Dermis lymphatic vessel endothelial cell (primary cell): ENCODE measurements at places on chromosomes 4 and X. TPM values are rescaled to one million over a fixed set of nuclear protein-coding genes. Genes with fewer than 3 reads are reported as not detected.

Gene POLA1
- total RNA-seq: 11.5 and 12.5 TPM in 2 replicates

Gene CXorf49B
- total RNA-seq: not detected in 2 replicates

Gene GPR119
- total RNA-seq: not detected in 2 replicates

Gene APLN
- total RNA-seq: 3.0 and 3.4 TPM in 2 replicates

Gene ARMCX1
- total RNA-seq: 53.1 and 75.8 TPM in 2 replicates

Gene TCEAL9
- 76.1 and 76.7 TPM in 2 replicates for total RNA-seq

Gene TLR1
- total RNA-seq: 5.5 and 8.1 TPM in 2 replicates

Gene FREM3
- 0.09 and 0.54 TPM in 2 replicates for total RNA-seq

Gene CXCR3
- total RNA-seq: not detected in 2 replicates

Gene DUSP21
- not detected in 2 replicates for total RNA-seq

Gene DUX4
- total RNA-seq: not detected in 2 replicates

Gene ARMCX4
- 3.9 and 4.0 TPM in 2 replicates for total RNA-seq

Gene TMEM164
- 12.2 and 17.6 TPM in 2 replicates for total RNA-seq

Gene GLRA3
- not detected in 2 replicates for total RNA-seq

Gene RXFP1
- total RNA-seq: not detected in 2 replicates

Gene MAGEC2
- not detected in 2 replicates for total RNA-seq

Gene DHX15
- 112 and 145 TPM in 2 replicates for total RNA-seq

Gene MAGEB10
- not detected in 2 replicates for total RNA-seq

Gene ETNPPL
- not detected in 2 replicates for total RNA-seq

Gene SNCA
- total RNA-seq: 121 and 192 TPM in 2 replicates

Gene PDGFC
- total RNA-seq: 15.7 and 21.5 TPM in 2 replicates

Gene RHOXF2
- total RNA-seq: not detected in 2 replicates

Gene DDX3X
- total RNA-seq: 286 and 395 TPM in 2 replicates

Gene TSPAN7
- total RNA-seq: 22.8 and 25.1 TPM in 2 replicates

Gene FAM149A
- total RNA-seq: 0.09 and 0.11 TPM in 2 replicates

Gene C1QTNF7
- total RNA-seq: not detected in 2 replicates

Gene P2RY4
- total RNA-seq: 0.09 TPM in 1 of 2 replicates, not detected in the other

Gene FGA
- not detected in 2 replicates for total RNA-seq

Gene HTN3
- total RNA-seq: not detected in 2 replicates

Gene PFKFB1
- total RNA-seq: under 0.01 TPM in 2 replicates

Gene AVPR2
- total RNA-seq: 2.1 and 3.5 TPM in 2 replicates

Gene RBM46
- 0.11 TPM in 1 of 2 replicates, not detected in the other for total RNA-seq

Gene HAUS3
- 7.3 and 8.5 TPM in 2 replicates for total RNA-seq

Gene CENPVL1
- total RNA-seq: not detected in 2 replicates

Gene GC
- total RNA-seq: not detected in 2 replicates

Gene LGI2
- total RNA-seq: under 0.01 TPM in 2 replicates

Gene ACE2
- not detected in 2 replicates for total RNA-seq

Gene PNCK
- not detected in 2 replicates for total RNA-seq

Gene SHROOM3
- total RNA-seq: 0.17 and 0.22 TPM in 2 replicates

Gene UCP1
- not detected in 2 replicates for total RNA-seq

Gene XG
- total RNA-seq: 0.09 and 0.11 TPM in 2 replicates

Gene MAGEE2
- total RNA-seq: not detected in 2 replicates

Gene MAP7D2
- under 0.01 and 0.09 TPM in 2 replicates for total RNA-seq

Gene LANCL3
- total RNA-seq: 0.22 and 0.43 TPM in 2 replicates

Gene ARMCX2
- 39.7 and 78.0 TPM in 2 replicates for total RNA-seq

Gene AWAT2
- total RNA-seq: 0.17 and 0.43 TPM in 2 replicates

Gene SSX3
- total RNA-seq: not detected in 2 replicates

Gene TLR8
- not detected in 2 replicates for total RNA-seq

Gene HOPX
- 0.34 TPM in 1 of 2 replicates, not detected in the other for total RNA-seq

Gene IRS4
- total RNA-seq: under 0.01 and 0.09 TPM in 2 replicates

Gene ASB5
- under 0.01 TPM in 1 of 2 replicates, not detected in the other for total RNA-seq

Gene PDS5A
- total RNA-seq: 54.3 and 61.0 TPM in 2 replicates

Gene MAGEA10
- total RNA-seq: not detected in 2 replicates

Gene HERC3
- 10.7 and 13.0 TPM in 2 replicates for total RNA-seq

Gene STARD8
- 37.6 and 54.2 TPM in 2 replicates for total RNA-seq

Gene CXorf51A
- not detected in 2 replicates for total RNA-seq

Gene RNF128
- total RNA-seq: 0.09 and 0.43 TPM in 2 replicates
